ENCODE measurements at places on chromosomes 11 and 22. TPM values are rescaled to one million over a fixed set of nuclear protein-coding genes. Genes with fewer than 3 reads are reported as not detected.

Gene SYT13
- total RNA-seq, result 7.5 TPM

Gene LRP4
- total RNA-seq, result 7.8 TPM

Gene TRMU
- 27.6 TPM for total RNA-seq

Gene PKP3
- total RNA-seq, result 23.4 TPM

Gene TXN2
- 20.4 TPM for total RNA-seq

Gene DCHS1
- total RNA-seq, result 3.4 TPM

Gene HRAS
- total RNA-seq, result 15.2 TPM

Gene KDM4D
- total RNA-seq, result 0.31 TPM

Gene DRD2
- total RNA-seq, result not detected

Gene ARHGAP20
- total RNA-seq, result 0.08 TPM

Data from pancreas (tissue), 10 donors.